Brain pericyte (primary cell): ENCODE measurements at places on chromosomes 4 and X.

DNA sequence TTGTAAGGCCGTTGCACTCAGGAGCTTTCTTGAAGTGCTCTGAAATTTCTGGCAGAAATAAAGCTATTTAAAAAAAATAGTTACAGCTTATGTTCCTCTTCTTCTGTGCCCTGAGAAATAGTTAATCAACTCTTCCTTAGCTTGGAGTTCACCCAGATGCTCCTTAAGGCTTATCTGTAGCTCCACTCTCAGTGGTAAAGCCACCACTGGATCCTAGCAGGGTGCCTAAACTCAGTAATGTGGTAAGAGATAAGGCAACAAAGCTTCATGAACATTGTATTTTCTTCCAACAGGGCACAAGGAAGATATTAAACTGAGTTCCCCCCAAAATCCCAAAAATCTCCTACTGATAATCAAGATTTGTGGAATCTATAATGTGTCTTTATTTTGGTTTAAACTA is 299.5 kb downstream of the MAPK10 start:
- DNase-seq = no peak

- DNase-seq = no peak
These were observed 470.9 kb upstream of the ADGRL3 start for GRCh38 chr4:60729194-60729593.

DNA sequence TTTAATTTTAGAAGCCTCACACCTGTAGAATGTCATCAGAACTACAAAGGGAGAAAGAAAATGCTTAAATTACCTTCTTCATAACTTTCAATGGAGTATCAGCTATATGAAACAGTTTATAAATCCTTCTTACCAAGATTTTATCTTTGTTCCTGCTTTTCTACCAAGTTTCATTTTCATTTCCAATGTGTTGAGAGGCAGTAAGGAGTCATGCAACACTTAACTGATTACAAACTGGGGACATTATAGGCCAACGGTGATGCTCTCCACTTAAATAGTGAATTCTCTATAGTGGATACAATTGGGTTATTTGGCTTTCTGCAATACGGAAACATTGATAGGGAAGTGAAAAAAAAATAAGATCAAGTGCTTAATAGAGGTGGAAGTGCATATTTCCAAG is 145.2 kb upstream of the FTHL17 start:
- DNase-seq = no peak

DNA sequence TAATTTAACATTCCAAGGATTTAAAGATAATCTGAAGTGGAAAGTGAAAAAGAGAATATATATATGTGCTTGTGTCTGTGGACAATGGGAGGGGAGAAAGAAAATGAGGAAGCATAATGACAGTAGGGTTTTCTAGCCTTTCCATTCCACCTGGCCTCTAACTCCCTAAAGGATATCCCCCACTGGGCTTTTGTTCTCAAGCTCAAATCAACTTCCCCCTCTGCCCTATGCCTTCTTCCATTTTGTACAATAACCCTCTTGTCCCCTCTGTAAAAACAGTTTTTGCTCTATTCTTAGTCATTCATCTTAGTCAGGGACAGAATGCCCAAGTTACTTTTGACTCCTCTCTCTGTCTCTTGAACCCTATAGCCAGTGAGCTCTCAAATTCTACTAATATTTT is 23.6 kb downstream of the ANTXR2 start:
- DNase-seq = no peak

DNA sequence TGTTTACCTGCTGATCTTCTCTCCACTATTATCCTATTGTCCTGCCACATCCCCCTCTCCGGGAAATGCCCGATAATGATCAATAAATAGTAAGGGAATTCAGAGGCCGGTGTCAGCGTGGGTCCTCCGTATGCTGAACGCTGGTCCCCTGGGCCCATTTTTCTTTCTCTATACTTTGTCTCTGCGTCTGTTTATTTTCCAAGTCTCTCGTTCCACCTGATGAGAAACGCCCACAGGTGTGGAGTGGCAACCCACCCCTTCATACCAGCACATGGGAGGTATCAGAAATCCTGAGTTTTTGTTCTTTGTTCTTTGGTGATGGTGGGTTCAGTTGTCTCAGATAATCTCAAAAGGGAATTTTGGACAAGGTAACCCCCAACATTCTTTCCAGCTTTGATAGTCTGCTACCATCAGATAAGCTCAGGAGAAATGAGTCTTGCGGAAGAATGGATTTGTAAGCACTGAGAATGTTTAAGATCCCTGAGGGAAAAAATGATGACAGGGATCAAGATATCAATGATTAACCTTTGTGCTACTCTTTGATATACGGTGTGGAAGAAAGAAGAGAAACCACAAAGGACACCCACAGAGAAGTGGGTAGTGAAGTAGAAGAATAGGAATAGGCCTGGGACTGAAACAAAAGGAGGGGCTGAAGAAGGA is 117.9 kb downstream of the CEP44 start:
- no peak for DNase-seq

DNA sequence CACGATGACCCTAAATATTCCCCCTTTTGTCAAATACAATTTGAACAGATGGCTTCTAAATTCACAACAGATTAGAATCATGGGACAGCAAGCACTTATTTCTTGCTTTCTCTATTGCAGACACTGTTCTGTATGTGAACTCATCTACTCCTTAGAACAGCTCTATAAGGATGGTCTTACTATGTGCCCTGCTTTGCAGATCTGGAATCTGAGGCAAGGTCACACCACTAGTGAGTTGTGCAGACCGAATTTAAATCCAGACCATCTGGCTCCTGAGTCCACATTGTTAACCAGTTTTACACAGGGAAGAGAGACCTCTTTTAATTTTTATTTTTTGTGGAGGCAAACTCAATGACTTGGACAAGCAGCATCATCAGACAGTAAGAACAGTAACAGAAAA is 50.2 kb downstream of the GPRIN3 start:
- no peak for DNase-seq

- DNase-seq = no peak
These were observed 279.2 kb upstream of the NOCT start for GRCh38 chr4:138736362-138736761.

DNA sequence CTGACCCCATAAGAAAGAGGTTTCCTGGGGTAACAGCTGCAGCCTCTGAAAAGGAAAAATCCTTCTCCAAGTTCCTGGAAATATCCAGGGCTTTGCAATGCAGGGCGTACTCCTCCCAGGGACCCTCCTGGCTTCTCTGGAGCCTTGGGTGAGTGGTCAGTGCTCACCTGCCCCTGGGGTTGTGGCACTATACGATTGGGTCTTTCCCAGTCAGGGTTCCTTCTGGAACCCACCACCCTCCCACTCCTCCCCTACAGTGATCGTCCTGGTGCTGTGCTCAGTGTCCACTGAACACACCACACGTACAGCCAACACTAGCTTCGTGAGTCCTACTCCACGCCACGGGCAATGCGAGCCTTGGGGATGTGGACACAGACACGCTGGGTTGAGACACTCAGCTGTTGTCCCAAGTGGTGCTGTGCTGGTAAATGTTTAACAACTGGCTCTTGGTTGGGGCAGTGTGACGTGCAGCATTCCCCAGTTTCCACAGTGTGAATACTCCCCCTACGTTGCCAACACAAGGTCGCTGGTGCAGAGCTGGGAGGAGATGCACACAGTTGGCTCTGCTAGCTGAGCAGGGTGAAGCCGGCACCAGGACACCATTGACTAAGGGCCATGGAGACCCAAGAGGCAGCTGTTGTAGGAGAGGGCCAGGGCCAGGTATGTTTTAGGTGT is 65.4 kb downstream of the HTRA3 start:
- DNase-seq = no peak

DNA sequence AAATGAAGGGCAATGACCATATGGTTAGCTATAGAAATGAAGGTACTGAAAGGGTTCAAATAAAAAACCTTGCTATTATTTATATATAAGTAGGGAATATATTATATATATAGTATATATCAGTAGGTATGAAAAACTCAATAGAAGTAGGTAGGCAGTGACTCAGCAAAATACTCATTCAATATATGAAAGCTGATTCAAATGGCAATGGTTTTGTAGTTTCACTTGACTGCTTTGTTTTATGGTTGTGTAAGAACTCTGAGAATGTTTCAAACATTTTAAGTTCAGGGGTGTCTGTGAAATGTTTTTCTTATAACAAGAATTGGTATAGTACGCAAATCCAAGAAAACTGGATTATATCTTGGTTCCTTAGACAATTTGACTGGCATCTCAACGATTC is 4.1 kb downstream of the ZNF280C start:
- no peak for DNase-seq

DNA sequence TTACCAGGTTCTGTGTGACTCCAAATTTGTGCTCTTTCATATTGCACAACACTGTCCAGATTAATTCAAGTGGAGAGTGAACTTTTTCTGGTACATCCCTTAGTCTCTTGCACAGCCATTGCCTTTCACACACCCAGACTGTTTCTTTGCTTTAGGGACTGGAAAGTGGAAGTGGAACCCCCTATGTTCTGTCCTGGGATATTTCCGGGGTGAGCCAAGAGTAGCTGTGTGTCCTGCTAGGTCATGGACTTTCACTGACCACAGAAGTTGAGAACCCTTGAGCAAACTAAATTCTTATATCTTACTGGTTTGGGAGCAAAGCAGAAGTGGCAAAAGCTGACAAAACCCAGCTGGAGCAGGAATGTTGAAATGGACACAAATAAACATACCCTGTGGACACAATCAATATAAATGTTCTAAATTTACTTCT is 10.3 kb upstream of the VSIG4 start:
- DNase-seq = no peak

- no peak for DNase-seq
These were observed 44.3 kb downstream of the TASL start for GRCh38 chrX:30533266-30533665.

GRCh38 chrX:56313308-56313707 is 81.2 kb downstream of the KLF8 start:
- DNase-seq = no peak

GRCh38 chr4:186722796-186723291 is 812 bp downstream of the FAT1 start:
- DNase-seq = no peak

DNA sequence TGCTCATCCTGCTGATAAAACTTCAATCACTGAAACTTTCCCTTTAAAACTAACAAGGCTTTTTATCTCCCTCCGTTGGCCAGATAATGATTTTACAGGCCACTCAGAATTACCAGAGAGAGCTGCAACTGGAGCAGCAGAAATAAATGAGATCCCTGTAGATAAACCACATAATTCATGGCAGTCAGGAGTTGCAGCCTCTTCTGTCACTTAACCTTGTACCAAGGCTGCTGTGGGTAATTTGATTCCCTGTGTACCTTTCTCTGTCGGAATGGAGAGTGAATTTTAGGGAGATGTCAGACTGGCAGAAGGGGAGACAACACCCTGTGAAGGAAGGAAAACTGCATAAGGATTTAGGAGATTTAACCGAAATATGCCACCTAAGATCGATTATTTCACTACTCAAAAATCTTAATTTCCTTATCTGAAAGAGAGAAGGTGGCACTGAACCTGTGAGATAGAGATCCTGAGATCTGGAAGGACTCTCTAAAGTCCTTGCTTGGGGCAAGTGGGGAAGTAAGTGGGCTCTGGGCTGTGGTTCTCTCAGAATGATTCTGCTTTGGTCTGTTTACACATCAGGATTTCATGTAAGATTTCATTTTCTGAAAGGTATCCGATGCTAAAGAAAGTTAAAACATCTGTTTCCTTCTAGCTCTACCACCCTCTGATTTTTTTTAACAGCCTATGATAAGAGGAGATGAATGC is 14.3 kb upstream of the TSPAN5 start:
- no peak for DNase-seq

DNA sequence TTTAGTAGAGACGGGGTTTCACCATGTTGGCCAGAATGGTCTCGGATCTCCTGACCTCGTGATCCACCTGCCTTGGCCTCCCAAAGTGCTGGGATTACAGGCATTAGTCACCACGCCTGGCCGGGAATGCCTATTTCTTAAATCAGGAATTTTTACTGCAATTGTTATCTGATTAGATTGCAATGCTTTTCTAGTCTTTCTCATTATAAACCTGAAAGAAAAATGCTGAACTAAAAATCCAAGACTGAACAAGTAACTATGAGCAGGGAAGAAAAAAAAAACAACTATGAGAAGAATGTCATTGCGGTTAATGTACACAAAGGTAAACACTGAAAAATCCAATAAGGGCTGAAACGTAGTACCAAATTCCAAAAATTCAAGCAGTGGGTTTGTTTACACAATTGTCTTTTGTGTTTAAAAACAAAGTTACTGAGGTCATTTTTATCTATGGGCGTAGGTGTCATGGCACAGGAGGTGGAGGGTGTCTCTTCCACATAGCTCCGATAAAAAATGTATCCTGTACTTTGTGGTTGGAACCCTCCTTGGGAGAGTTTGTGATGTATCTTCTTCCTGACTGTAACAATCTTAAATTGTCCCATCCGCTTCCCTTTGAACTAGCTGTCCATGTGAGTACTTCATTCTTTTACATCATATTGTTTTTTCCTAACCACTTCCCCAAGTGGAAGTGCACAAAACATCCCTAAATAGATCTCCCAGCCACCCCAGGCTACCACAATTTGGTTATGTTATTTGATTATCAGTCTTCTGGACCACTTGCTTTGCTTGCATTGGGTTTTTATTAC is 11.1 kb upstream of the TMEM156 start:
- no peak for DNase-seq

DNA sequence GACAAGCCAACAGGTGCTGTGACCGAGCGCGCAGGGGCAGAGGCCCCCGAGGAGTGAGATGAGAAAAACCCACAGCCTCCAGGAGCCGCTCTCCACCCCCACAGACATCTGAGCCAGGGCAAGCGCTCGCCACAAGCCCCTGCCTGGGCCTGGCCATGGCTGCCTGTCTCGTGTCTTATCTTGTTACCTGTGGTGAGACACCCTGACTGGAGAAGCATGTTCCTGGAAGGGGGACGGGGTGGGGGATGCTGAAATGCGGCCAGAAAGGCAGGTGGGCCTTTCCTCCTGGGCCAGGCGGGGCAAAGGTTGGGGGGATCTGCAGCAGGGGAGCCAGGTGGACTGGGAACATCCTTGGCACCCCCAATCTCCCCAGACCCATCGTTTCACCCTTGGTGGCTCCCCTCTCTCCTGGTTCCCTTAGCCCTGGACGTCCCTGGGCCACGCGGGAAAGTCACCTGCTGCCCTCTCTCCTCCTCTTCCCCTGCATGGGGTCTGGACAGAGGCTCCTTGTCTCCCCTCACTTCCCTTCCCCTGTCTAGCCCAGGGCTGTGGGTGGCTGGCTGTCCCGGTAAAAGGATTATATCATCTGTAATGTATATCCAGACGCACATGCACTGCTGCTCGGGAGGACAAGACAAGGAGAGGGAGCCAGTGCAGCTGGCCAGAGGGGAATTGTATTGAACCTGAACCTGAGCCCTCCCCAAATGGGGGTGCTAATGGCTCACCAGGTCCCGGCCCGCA is 8.4 kb upstream of the DUSP9 start:
- DNase-seq = no peak

- no peak for DNase-seq
These were observed 354.0 kb upstream of the BOD1L1 start for GRCh38 chr4:13981499-13981898.

- DNase-seq = no peak
These were observed 32.6 kb upstream of the PPP2R2C start for GRCh38 chr4:6504900-6505496.

- no peak for DNase-seq
These were observed 11.8 kb downstream of the TCEAL1 start for GRCh38 chrX:103640401-103641155.
